Activated T-helper 1 cell treated with anti-CD3 and anti-CD28 coated beads, Interleukin-2, amount 50 U/mL, for 16 hours (primary cell): ENCODE measurements at places on chromosomes 11 and 22.

GRCh38 chr22:35160268-35160667, 94.3 kb downstream of the ISX start:
- no peak for DNase-seq

- no peak for DNase-seq
Observed at GRCh38 chr22:37904572-37905533, 1.2 kb upstream of the MICALL1 start.

GRCh38 chr11:47408598-47409439, 429 bp downstream of the SLC39A13 start:
- no peak for DNase-seq

- DNase-seq = no peak
Observed at GRCh38 chr11:45076761-45077160, 69.7 kb upstream of the PRDM11 start.

- DNase-seq = no peak
Observed at GRCh38 chr11:79472819-79473529, 32.1 kb upstream of the TENM4 start.

DNA sequence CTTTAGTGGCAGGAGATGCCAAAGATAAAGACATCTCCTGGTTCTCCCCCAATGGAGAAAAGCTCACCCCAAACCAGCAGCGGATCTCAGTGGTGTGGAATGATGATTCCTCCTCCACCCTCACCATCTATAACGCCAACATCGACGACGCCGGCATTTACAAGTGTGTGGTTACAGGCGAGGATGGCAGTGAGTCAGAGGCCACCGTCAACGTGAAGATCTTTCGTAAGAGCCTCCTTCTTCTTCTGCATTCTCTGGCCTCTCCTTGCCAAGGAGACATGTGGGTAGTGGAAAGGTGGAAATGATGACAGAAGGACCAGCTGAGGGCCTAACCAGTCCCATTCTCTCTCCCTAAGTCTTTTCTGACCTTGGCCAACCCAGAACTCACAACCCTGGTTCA, 110.1 kb upstream of the TTC12 start:
- DNase-seq = no peak

DNA sequence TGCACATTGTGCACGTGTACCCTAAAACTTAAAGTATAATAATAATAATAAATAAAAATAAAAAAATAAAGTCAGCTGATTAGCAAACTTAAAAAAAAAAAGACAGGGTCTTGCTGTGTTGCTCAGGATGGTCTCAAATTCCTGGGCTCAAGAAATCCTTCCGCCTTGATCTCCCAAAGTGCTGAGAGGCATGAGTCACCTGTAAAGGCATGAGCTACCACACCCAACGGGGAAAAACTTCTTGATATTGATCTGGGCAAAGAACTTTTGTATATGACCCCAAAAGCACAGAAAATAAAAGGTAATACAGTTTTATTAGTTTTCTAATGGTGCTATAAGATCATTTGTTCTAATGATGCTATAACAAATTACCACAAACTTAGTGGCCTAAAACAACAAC, 46.1 kb downstream of the ENTHD1 start:
- DNase-seq = no peak

DNA sequence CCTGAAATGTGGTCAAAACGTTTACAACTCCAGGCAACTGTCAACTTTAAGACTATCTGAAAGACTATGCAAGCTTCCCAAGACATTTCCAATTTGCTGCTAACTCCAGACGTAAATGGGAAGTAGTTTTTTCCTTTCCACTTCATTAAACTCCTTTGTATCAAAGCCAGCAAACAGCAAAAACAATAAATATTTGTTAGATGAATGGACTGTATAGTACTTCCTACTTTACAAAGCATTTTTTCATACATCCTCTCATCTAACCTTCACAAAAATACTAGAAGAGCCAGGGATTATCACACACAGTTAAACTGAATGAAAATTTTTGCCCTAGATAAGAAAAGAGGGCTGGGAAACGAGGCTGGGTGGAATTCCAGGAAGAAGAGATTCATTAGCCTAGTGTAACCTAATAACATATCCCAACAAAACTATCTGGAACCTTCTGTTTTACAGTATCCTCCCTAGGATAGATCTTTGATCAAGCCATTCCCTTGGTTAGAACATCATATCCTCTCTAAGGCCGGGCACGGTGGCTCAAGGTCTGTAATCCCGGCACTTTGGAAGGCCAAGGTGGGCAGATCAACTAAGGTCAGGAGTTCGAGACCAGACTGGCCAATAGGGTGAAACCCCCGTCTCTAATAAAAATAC, 10.4 kb downstream of the NUP98 start:
- DNase-seq = no peak
